ENCODE measurements at places on chromosomes 13 and 19.

DNA sequence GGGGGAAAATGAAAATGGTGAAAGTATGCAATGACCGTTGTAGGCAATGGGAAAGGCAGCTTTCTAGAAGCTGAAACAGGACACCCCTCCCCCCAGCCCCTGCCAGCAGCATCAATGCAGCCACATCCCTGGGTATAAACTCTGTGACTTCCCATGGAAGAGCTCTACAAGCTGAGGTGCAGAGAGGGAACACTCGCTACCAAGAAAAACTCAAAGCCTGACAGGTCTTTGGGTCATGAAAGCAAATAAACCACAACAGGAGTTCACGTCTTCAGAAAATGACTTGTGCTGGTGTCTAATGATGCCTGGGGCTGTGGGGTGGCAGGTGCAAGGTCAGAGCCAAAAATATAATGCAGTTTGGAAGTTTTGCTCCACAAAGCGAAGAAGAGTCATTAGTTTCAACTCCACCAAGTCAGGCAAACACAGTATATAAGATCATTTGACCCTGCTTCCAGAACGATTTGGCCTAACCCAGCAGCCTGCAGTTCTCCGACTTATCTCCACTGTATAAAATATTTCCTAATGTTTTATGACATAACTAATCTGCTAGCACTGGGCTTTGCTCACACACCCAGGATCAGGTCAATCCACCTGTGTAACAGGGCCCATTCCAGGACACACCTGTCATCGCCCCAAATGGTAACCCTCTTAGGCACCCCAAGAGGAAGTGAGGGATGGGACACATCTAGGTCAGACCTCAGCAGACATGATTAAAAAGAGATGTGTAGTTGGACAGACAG is 102.1 kb downstream of the IRS2 start:
- DNase-seq, result no peak

- no peak for DNase-seq
Measured at GRCh38 chr13:107427536-107427935, 787.8 kb downstream of the LIG4 start.

GRCh38 chr19:7682175-7682855 is 1.7 kb downstream of the TRAPPC5 start:
- no peak for DNase-seq

DNA sequence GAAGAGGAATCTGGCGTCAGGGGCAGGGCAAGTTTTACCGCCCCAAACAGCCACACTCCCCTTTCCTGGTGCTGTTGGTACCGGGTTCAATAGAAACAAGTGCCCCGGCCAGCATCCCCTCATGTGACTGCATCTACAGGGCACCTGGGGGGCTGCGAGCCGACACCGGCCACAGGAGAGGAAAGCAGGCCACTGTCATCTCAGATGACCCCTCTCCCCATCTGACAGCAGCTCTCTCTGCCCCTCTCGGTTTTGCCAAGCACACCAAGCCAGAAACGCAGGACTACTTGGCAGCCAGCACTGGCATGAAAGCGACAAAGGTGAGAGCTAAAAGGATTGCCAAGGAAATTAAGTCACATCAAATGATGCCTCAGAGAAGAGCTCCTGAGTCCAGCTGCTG is 37.1 kb downstream of the MLLT1 start:
- no peak for DNase-seq

DNA sequence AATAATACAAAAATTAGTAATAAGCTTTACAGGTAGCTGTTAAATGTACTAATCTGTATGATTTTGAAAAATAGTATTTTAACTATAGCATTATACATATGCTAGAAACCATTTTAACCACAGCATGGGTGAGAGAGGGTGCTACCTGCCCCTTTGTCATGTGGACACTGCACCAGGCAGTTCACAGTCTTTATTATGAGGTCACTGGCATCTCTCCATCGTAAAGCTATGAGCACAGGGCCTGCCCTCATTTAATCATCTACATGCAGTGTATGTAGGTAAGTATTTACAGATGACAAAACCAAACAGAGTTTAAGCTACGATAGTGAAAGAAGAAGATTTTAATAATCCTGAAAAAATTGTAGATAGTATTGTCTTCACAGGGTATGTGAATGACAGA is 21.7 kb downstream of the EDNRB start:
- no peak for DNase-seq

DNA sequence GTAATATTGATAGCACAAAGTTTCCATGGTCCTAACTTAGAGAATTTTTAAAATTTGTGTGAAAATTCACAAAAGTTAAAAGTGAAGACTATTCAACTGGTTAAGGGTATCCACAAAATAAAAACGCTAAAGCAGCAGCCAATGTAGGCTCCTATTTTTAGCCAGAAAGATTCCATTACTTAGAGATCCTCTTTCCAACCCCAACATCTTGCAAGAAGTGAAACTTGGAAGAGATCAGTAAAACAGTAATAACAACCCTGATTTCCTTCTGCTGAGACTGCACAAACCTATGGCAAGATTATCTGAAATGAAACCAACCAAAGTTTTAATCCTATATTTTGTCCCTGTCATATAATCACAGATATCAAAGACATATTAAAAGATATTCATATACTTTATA is 8.5 kb downstream of the TBC1D4 start:
- DNase-seq, result no peak

GRCh38 chr13:99983499-99984401 is 2.2 kb downstream of the ZIC2 start:
- no peak for DNase-seq

DNA sequence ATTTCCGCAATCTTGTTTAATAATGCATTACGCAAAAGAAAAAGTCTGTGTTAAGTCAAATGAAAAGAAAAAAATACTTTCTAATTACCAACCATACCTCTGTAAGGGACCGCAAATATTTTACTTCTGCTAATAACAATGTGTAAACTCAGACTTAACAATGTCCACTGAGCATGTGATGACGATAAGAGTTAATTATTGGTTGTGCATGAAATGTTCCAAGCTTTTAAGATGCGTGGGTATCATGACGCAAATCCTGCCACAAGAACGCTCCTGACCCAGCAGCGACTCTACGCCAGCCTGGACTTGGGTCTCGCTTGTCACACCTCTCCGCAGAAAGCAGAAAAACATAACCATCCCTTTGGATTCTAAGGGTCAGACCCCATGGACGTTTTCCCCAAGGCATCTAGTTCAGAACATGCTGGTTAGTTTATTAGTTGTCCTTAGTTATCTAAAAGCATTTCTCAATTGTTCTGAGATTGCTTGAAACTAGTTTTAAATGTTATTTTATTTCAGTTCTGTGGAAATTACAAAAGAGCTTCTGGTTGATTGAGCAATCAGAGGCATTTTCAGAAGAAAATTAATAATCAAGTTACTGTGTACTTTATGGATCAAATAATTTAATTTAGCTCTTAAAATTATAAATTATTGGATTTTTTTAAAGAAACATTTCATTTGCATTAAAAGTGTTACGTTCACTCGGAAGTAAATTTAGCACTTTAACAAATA is 779.9 kb upstream of the ARGLU1 start:
- no peak for DNase-seq

GRCh38 chr19:1183543-1184172 is 9.6 kb upstream of the SBNO2 start:
- no peak for DNase-seq

DNA sequence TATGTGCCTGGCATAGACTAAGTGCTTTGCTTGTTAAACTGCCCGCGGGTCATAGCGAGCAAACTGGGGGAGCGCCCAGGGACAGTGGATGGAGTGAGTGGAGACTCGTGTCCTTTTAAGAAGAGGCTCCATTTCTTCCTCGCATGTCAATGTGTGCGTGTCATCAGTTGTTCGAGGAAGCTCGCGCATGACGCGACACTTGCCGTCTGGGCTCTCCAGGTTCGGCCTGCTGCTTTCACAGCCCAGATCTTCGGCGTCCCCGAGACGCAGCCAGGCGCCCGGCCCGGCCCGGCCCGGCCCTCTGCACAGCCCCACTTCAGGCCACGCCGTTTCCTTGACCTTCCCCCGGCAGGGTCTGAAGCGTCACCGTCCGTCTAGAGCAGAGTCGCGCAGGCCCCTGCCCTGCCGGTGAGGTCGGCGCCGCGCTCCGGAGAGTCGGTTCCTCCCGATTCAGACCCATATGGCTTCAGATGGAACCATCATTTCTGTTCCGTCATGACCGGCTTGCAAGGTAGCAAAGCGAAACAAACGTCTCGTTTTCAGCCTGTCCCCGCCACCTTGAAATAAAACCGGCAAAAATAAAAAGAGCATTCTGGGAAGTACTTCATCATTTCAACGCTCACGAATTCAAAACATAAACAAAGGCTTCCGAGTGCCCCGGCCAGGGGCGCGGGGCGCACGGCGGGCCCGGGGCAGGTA is 599 bp upstream of the ARHGEF7 start:
- DNase-seq, result no peak

- no peak for DNase-seq
Measured at GRCh38 chr13:45209229-45209628, 8.4 kb upstream of the KCTD4 start.

DNA sequence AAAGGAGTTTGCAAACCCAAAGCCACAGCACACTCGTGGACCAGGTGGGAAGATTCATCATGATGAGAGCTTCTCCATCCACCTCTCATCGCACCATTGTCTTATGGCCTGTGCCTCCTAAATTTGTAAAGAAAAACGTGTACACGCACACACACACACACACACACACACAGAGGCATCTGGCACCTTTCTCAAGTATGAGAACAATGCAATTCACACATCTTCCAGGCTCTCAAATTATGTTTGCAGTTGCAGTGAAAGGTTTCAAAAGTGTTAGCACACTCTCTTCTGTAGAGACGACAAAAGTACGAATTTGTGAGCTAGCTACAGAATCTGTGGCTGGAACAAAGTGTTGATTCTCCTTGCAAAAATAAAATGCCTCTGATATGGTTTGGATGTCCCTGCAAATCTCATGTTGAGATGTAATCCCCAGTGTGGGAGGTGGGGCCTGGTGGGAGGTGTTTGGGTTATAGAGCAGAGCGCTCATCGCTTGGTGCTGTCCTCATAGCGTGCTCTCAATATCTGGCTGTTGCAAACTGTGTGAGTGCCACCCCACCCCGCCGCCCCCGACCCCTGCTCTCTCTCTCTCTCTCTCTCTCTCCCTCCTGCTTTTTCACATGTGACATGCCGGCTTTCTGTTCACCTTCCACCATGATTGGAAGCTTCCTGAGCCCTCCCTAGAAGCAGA is 21.8 kb upstream of the RAB20 start:
- DNase-seq, result no peak

- DNase-seq, result no peak
Measured at GRCh38 chr13:48860364-48860763, 115.3 kb upstream of the FNDC3A start.

DNA sequence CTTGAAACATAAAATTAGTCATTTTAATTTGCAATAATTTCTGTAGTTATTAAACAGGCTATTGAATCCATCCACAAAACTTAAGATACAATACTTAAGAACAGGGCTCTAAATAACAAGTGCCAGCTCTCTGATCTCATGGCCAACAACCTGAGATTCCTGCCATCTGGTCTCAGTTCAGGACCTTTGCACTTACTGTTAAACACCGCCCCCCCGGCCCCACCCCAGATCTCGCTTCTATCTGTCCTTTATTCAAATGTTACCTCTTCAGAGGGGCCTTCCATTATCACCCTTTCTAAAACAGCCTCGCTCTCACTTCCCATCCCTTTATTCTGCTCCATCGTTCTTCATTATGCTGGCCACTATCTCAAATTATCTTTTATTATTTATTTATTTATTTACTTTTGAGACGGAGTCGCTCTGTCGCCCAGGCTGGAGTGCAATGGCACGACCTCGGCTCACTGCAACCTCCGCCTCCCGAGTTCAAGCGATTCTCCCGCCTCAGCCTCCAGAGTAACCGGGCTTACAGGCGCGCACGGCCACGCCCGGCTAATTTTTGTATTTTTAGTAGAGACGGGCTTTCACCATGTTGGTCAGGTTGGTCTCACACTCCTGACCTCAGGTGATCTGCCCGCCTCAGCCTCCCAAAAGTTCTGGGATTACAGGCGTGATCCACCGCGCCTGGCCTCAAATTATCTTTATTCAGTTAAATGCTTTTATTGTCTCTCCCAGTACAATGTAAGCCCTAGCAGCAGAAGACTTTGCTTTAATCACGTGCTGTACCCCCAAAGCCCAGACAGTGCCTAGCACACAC is 838 bp upstream of the SNRNP70 start:
- no peak for DNase-seq

DNA sequence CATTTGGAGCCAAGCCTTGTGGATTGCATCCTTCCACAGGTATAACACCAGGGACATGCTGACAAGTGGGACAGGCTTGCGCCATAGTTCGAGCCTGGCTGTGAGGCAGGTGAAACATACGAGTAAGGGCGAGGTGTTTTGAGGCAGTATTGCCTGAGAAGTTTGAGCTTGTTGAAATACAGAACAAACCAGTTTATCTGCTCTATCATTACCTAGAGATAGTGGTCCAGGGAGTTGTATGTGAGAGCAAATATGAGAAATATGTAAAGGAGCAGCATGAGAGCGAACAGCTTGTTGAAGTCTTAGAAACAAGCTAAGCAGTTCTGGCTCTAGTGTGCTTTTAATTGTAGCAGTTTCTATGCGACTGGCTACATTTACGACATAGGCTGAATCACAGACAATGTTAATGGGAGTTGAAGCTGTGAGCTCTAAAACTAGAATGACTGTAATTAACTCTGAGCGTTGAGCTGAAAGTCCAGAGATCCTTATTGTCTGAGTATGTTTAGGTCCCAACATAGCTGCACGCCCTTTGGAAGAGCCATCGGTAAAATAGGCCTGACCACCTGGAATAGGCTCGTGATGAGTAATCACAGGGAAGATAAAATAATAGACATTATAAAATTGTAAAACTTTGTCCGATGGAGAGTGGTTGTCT is 8.2 kb downstream of the ZNF439 start:
- no peak for DNase-seq

DNA sequence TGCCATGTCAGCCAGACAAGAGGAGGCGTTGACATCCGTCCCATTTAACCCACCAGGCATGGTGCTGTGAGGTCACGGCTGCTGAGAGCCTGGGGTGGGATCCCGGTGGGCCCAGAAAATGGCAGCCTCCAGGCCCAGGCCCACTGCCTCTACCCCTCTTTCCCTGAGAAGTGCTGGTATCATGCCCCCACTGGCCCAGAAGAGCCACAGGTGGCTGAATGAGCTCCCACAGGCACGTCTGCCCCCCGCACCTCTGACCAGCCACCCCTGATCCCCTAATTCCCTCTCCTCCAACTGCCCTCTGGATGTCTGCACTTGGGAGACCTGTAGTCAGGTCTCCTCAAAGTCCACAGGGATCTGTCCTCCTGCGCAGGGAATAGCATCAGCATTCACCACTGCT is 37.3 kb upstream of the KCTD15 start:
- DNase-seq, result no peak

GRCh38 chr19:17618936-17619335 is 63.5 kb downstream of the COLGALT1 start:
- DNase-seq, result no peak

GRCh38 chr13:66974174-66974573 is 256.0 kb downstream of the PCDH9 start:
- no peak for DNase-seq

GRCh38 chr19:18718015-18718526 is 34.6 kb downstream of the CRTC1 start:
- DNase-seq, result no peak

GRCh38 chr13:71613066-71613745 is 253.8 kb downstream of the DACH1 start:
- no peak for DNase-seq

Data from activated T-helper 9 cell treated with anti-CD3 and anti-CD28 coated beads, Interleukin-2, amount 50 U/mL, for 16 hours (primary cell).